ENCODE measurements at places on chromosomes 11 and 22.
A peak's percentile ranks its signal among the peaks of the same experiment; 100 is the strongest.

GRCh38 chr11:63510360-63511047 is 4.6 kb downstream of the LGALS12 start:
- DNase-seq = peak; percentile 97

- DNase-seq = no peak
These were observed 43.7 kb upstream of the ARHGAP20 start for GRCh38 chr11:110755941-110756340.

DNA sequence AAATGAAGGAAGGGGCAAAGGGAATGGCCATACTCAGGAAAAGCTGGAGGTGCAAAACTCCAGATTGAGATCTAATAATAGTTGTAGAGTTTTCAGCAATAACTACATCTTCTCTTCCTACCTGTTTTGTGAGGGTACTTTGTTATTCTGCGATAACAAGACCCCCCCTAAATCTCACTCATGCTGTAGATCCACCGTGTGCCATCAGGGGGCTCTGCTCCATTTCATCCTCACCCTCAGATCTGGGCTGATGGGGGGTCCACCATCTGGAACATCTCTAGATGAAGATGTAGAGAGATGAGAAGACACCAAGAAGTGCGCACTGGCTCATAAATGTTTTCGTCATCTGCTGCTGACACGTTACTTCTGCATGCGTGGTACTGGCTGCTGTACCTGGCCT is 135.9 kb upstream of the KIRREL3 start:
- DNase-seq = no peak

GRCh38 chr11:133892126-133892525 is 46.8 kb upstream of the SPATA19 start:
- no peak for DNase-seq

DNA sequence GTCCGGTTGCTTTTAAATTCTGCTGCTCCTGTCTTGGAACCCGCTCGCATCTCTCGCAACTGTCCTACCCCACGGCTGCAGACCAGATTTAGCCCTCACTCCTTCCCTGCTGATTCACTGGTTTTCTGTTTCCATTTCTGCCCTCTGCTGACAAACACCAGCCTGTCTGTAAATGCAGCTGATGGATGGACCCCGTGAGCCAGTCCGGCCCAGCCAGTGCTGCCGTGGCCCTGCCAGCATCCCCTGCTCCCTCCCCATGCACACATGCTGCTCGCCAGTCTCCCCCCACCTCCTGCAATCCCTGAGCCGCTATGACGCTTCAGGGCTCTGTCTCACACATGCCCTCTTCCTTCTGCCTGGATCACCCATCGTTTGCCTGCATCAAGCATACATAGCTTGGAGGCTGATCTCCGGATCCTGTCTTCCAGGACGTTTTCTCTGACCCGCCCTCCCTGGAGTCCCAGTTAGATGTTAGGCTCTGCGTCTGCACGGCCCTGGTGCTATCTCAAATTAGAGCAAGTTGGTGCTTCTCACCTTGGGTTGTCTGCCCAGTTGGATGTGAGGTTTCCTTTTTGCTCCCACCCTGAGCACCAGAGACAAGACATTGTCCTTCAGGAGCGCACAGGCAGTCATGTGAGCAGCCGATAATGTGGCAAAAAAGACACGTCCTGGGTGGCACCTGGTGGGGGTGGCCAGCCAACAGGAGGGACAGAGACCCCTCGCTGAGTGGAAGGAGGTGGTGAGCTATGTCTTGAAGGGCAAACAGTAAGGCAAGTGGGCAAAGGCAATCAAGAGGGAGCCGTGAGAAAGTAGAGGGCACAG is 4.3 kb upstream of the ACR start:
- peak; percentile 86 for DNase-seq

- DNase-seq = no peak
These were observed 907 bp downstream of the MCHR1 start for GRCh38 chr22:40679964-40680818.

DNA sequence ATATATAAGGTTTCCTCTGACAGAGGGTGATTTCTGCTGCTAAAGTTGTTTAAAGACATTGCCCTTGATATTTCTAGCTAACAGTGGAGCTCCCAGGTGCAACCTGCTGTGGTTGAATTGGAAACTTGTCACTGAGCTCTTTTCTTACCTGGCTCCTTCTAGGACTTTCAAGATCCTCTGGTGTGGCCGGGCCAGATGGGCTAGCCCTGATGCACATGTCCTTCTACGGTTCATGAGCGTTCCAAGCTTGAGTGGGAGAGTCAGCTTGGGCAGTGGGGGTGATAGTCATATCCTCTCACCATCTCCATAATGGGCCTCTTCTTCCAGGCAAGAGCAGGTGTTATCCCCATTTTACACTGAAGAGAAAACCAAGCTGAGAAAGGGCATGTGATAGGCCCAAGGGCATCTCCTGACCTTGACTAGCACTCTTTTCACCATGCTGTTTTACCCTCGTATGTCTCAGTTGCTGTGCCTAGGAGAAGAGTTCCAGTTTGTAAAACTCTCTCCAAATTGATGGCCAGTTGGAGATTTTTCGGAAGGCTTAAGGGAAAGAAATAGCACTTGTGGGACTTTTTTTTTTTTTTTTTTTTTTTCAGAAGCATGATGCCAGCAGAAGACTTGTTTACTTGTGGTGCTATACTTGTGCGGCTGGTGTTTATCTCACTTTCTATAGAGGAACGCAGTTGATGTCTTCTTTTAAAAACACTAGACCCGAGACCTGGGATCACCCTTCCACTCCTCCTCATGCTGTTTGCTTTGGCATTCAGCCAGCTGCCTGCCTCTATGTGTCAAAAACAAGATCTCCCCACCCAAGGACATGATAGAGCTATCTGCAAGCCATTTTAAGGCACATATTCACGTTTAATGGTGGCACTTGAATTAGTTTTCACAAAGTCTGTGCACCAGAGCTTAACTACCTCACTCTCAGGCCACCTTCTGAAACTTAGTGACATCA is 32.6 kb downstream of the TEAD1 start:
- DNase-seq = no peak

DNA sequence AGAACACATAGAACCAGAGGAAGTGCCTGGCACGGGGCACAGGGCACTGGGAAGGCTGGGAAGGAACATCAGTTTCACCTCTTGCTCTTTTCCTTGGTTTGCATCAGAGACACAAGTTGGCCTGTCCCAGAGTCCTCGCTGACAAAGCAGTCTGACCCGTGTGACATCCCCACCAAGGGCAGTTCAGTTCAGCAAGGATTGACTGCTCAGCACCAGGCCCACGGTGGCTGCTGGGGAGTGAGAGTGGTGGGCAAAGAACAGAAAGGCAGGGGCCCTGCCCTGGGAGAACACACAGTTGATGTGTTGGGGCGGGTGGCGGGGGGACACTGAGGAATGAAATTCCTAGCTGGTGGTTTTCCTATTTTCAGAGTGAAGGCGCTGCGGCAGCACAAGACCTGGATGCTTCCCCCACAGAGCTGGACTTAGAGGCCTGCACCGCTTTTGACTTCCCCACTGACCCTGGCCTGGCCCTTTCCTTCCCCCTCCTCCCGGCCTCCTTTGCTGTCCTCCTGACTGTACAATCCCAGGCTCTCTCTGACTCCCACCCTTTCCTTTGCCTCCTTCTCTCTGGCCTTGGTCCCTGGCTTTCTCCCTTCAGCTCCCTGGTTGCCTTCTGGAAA is 2.2 kb upstream of the TMPRSS13 start:
- no peak for DNase-seq

DNA sequence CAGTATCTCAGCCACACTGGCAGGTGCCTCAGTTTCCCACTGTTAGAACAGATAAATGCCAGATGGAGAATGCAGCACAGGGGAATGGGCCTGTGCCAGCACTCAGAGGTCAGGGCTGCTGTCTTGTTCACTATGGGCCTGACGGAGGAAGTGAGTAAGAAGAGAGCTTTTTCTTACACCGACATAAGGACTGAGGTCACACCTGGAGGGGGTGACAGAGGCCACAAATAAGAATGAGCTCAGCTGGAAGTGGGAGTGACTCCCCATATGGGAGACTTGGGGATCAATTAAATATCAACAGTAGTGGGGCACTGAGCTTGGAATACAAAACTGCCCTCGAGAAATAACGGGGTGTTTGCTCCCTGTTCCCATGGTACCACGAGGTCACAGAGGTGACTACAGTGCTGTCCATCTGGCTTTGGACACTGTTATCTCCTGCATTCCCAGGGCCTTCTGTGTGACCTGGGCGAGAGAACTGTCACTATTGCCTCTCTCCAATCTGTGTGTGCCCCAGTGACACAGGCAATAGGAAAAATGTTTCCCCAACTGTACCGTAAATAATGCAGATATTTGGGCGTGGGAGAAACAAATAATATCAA is 94.1 kb upstream of the NNMT start:
- no peak for DNase-seq

- DNase-seq = peak; percentile 51
These were observed 42.0 kb downstream of the TCF20 start for GRCh38 chr22:42228483-42228882.

DNA sequence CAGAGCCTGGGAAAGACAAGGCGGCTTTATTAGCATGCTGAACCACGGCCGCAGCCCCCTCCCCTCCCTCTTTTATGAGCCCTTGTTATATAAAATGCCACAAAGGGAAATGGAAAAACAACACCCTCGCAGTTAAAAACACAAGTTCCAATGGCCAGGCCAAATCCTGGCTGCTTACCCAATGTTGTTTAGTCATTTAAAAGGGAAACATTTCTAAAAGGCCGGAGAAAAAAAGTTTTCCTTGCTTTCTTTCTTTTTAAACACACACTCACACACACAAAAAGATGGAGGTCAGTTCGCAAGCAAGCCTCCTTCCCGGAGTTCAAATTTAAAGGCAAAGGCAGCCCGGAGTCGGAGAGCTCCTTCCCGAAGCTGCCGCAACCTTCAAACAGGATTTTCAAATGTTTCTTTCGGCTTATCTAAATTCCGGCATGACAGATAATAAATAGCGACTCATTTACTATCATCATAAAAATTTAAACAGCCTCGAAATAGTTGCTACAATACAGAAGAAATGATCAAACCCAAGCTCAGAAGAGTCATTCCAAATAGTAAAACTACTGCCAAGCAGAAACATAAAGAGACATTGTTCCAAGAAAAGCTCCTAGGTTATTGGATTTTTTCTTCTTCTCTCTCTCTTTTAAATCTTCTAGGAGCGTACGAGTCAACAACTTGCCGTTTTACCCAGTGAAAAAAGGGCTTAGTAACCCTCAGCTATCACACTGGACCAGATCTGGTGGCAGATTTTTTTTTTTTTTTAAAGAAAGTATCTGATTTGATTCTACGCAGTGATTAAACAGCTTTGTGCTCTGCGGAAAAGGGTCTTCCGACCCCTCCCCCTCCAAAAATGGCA is 3.5 kb downstream of the PHF21B start:
- DNase-seq = peak; percentile 47

DNA sequence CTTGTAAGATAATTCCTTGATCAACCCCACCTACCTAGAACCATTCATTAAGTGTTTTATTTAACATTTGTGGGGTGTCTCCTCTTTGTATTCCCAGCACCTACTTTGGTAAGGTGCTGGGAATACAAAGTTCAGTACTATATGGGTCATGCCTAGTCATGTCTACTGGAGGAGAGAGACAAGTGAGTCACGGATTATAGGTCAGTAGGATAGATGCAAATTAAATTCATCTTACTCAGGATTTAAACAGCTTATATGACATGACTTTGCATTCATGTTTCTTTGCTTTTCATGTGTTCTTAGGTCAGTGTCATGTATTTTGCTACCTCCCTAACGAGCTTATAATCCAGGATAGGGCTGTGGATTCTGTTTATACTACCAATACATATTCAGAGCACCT is 3.4 kb upstream of the FADS1 start:
- no peak for DNase-seq

- DNase-seq = no peak
These were observed 42.3 kb upstream of the NFRKB start for GRCh38 chr11:129937592-129938238.

DNA sequence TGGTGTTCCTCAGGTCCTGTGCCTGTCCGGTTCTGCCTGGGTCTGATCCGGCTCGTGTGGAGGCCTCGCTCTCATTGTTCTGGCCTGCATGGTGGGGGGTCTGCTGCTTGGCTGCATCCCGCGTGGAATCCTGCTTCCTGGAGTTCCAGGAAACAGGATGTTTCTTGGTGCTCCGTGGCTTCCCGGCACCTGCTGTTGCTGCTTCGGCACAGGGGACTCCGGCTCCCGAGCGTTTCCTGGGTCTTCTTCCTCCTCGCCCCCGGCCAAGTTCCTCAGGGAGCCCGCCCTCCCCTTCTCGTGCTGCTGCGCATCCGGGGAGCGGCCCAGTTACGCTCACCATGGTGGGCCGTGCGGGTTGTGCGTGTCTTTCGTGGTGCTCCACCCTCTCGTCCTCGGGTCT is 29.9 kb downstream of the GLB1L2 start:
- no peak for DNase-seq

DNA sequence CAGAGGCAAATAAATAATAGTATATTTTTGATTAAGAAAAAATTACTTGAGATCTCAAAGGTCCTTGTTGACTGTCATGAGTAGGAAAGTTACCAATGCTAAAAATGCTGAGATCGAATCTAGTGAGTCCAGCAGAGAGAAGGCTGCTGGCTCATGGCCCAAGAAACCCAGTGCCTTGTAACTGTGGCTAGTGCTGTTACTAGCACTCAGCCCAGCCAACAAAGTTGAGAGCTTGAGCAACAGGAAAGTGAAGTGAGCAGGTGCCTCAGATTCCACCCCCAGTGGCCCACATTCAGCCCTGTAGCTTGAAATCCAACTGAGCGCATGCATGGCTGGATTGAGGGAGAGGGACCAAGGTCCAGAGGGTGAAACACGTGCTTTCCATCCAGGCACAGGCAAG is 398.2 kb downstream of the SHANK2 start:
- no peak for DNase-seq

- DNase-seq = no peak
These were observed 102.5 kb downstream of the KCNA4 start for GRCh38 chr11:29914203-29914930.

DNA sequence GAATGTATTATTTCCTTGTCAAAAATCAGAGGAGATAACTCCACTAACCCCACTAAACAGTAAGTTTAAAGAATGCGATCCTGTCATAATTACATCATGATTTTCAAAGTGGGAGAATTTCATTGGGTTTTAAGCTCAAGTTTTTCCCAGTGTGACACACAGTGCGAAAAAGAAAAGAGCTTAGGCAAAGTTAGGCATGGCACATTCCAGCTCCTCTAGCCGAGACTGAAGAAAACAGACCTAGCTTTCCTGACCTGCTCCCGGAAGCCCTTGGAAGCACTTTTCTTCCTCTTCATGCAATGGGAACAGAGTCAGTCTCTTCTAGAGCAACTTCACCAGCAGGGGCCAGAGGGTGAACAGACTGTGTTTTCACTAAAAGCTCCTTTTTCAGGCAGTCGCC is 76.6 kb upstream of the AKIP1 start:
- DNase-seq = no peak

DNA sequence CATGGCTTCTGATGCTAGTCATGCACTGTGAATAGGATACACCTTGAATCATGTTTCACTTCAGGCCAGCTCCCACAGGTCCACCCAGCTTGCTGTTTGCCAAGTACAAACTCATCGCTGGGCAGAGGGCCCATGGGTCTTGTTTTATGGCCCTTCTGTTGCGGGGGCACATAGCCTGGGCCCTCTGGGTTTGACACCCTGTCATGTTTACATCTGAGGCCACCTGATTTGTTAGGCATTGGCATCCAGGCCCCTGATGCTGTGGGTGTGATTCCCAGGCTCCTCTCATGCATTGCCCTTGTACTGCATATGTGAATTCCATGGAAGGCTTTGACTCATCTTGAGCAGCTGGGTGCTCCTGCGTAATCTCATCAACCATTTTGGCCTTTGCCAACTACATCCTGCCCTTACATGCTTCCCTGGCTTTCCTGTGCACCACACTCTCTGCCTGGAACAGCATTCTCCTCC is 32.6 kb downstream of the PPFIBP2 start:
- DNase-seq = no peak
